ENCODE measurements at places on chromosomes 1 and 21.

DNA sequence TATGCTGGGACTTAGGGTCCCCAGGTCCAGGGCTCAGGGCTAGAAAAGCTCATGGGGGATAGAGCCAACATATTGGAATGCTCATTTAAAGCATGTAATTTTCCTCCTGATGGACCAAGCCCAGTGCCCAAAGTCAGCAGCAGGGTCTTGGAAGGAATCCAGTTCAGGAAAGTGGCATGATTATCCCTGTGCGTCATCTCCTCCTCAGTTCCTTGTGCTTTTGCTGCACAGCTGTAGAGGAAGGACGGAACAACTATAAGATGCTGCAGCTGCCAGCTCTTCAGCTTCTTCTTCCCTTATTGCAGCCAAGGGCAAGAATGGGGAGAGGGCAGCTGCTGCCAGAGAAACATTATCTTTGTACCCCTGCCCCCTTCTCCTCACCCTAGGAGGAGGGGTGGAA lies 58.4 kb downstream of the OVGP1 start:
- no peak for DNase-seq

DNA sequence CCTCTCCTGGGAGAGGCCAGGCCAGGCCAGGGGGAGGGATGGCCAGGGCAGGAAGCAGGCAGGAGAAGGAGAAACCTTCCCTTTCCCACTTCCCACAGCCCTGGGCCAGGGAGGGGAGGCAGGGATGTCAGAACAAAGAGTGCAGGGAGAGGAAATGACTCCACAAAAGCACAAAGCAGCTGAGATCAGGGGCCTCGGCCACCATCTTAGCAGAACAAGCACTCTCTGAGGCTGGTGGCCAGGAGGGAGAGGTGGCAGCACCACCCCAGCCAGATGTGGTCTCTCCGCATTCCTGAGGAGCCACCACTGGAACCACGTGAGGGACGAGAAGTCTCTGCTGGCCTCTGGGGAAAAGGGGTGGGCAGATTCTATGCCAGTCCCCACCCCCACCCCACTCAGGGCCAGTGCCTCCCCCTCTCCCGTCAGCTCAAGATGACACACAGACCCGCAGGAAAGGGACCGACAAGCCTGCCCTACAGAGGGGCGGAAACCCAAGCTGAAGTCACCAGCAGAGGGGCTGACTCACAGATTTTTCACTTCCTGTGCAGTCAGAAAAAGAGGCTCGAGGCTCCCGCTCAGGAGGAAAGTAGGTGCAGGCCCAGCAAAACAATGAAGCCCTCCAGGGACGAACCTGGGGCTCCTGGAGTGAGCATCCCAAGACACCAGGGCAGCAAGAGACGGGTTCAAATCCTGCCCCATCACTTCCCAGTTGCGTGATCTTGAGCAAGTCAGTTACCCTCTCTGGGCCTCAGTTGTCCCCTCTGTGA lies 24.1 kb upstream of the ALDH4A1 start:
- DNase-seq = peak; percentile 95

GRCh38 chr1:65170511-65171142 lies 22.6 kb downstream of the AK4 start:
- peak; percentile 75 for DNase-seq

DNA sequence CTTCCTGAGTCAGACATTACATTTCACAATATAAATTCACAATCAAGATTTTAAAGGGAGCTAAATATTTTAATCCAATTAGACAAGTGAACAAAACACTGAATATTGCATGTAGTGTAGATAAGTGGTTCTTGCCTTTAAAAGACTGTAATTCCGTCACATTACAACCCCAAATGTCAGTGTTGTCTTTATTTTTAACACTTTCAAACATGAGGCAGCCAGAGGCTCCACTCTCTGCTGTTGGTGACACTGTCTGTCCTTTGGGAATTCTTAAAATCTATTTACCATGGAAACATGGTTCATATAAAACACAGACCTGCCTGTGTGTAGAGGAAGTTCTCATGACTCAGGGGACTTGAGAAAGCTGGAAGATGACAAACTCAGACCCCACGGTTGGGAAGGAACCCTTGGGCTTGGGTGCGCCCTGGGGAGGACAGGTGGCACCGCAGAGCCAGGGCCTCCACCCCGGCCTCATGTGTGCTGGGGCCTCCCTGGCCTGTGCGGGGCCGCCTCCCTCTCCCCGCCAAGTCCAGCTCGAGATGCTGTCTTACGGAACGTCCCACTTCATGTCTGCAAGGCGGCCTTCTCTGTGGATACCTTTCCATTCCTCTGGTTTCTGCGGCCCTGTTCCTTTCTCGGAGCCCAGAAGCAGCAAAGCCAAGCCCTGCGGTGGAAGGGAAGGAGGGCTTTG lies 239.0 kb downstream of the SDCCAG8 start:
- DNase-seq = no peak

DNA sequence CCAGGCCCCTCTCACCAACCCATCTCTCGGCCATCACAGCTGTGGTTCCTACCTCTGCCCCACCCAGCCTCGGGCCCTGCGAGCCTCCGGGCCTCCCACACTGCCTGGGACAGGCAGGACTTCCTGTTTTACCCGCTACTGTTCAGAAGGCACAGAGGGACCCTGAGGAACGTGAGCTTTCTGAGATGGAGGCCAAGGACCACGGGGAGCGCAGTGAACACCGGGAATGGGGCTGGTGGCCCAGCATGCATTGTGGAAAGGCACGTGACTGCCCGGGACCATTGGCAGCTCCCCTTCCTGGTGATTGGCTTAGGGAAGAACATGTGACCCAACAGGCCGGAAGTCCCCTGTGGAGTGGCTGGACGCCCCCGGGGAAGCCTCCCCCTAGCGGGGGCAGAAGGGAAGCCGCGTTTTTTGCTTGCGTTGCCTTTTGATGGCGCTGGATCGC lies 7.0 kb downstream of the S100B start:
- no peak for DNase-seq

GRCh38 chr21:31136891-31137290 lies 98.6 kb upstream of the KRTAP19-8 start:
- peak; percentile 80 for DNase-seq

- DNase-seq = peak; percentile 10
These were observed 1788.1 kb downstream of the BRINP3 start for GRCh38 chr1:188689542-188689941.

- peak; percentile 8 for DNase-seq
These were observed 61.3 kb downstream of the PTBP2 start for GRCh38 chr1:96782856-96783255.

DNA sequence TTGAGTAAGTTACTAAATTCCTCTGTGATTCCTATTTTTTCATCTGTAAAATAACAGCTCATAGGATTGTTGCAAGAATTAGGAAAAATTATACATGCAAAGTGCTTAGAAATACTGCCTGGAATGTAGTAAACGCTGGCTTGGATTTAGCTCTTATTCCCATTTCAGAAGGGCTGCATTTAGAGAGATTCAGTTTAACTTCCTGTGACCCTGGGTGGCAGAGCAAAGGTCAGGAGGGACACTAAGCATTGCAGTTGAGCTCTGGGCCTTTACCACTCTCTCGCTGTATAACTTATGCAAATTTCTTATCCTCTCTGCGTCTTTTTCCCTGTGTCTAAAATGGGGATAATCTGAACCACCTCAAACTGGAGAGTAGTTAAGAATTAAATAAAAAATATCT lies 241.0 kb upstream of the POU3F1 start:
- no peak for DNase-seq

DNA sequence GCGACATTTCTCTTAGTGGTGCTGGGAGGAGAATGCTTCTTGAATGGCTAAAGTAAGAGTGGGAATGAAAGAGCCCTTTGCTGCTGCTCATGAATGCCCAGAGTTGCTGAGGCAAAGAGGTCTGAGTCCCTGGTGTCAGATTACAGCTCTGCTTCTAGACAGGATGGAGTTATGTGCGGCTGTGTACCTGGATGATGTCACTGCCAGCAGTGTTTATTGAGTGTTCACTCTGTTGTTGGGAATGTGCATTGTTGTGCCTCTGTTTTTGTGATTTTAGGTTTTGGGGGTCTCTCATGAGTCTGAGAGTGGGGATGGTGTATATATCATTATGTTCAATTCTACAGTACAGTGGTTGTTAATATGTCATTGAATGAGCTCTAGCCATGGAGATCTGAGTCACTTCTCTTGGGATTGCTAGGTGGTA lies 2.7 kb downstream of the CDC14A start:
- DNase-seq = peak; percentile 18

GRCh38 chr1:206672844-206673758 lies 11.6 kb upstream of the MAPKAPK2 start:
- DNase-seq = no peak

DNA sequence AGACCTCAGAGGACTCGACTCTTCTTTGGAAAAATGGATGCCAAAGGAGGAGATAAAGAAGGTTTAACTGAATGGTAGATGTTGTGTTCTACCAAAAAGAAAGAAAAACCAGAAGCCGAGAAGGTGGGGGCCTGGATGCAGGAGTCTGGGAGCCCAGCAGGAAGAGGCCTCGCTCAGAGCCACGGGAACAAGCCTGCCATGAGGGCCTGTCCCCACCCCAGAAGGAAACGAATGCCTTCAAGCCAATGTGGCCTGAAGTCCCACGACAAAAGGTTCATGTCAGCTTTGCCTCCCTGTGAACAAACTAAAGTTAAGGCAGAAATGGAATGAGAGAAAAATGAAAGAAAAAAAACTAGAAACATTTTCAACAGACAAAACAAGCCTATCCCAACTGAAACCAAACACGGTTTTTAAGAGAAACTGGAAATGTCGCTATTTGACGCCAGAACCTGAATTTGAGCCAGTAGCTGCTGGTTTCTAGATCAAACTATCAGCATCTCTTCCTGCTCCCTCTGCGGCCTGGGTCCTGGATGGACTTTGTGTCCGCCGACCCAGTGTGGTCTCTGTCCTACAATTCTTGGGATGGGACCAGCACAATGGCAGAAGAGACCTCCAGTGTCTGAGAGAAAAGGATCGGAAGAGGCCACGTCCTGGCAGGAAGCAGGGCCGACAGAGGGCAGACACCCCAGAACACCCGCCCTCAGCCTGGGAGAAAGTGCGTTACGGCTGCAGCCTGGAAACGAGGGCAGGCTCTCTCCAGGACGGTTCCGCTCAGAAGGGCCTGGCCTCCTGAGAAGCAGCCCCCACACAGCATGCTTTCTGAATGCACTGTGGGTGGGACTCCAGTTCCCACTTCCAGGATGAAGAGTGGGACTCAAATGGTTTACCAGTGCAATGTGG lies 35.2 kb downstream of the SLC45A1 start:
- no peak for DNase-seq

- no peak for DNase-seq
These were observed 8.2 kb downstream of the SLC37A1 start for GRCh38 chr21:42521805-42522204.

GRCh38 chr21:45166931-45167330 lies 92.6 kb downstream of the ADARB1 start:
- no peak for DNase-seq

DNA sequence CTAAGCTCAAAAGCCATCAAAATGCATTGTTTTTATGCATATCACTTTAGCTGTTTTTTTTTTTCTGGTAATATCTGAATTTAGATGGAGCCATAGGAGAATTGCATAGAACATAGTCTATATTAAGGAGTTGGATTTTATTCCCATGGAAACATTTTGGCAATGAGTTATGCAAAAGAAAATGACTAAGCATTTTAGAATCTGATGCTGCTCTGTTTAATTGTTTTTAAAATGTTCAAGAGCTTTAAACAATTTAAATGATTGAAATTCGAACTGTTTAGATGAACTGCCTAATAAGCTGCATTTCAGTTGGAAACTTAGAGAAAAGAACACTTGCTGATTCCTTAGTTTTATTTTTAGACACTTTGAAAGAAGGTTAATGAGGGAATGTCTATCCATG lies 1531.5 kb upstream of the B3GALT2 start:
- peak; percentile 55 for DNase-seq

GRCh38 chr1:164914208-164914607 lies 355.2 kb downstream of the PBX1 start:
- DNase-seq = peak; percentile 38

DNA sequence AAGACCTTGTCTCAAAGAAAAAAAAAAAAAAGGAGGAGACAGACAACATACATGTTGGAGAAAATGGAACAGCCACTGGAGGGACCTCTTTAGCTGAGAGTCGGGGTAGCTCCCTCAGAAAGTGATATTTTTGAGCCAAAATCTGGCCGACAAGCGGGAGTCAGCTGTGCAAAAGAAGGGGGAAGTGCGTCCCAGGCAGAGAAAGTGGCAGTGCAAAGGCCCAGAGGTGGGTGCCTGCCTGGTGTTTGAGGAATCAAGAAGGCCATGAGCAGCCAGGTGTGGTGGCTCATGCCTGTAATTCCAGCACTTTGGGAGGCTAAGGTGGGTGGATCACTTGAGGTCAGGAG lies 6.1 kb upstream of the CROCC start:
- DNase-seq = peak; percentile 43

GRCh38 chr1:75543705-75544104 lies 67.2 kb downstream of the SLC44A5 start:
- DNase-seq = no peak

GRCh38 chr1:227946624-227947385 lies 927 bp downstream of the WNT9A start:
- DNase-seq = peak; percentile 51

- DNase-seq = no peak
These were observed 3.3 kb upstream of the S100A3 start for GRCh38 chr1:153552335-153552734.

GRCh38 chr1:203682473-203683383 lies 56.1 kb downstream of the ATP2B4 start:
- no peak for DNase-seq

DNA sequence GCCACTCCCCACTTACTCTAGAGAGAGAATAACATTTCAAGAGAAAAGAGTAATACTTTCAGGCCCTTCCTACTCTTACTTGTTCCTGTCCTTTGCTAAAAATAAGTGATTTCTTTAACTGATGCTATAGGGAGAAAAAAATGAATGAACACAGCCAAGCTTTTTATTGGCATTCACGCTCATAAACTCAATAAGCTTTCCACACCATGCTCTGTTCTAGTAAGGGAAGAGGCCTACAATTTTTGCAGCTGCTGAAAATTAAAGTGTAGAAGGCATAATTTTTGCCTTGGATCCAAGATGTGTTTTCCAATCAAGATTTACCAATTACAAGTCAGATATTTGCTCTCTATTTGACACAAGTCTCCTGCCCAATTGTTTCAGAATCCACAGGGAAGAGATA lies 188.1 kb upstream of the RGS18 start:
- DNase-seq = no peak

- no peak for DNase-seq
These were observed 955 bp upstream of the UBE2G2 start for GRCh38 chr21:44802396-44803153.

- no peak for DNase-seq
These were observed 114.3 kb downstream of the NPHP4 start for GRCh38 chr1:5877683-5878530.

DNA sequence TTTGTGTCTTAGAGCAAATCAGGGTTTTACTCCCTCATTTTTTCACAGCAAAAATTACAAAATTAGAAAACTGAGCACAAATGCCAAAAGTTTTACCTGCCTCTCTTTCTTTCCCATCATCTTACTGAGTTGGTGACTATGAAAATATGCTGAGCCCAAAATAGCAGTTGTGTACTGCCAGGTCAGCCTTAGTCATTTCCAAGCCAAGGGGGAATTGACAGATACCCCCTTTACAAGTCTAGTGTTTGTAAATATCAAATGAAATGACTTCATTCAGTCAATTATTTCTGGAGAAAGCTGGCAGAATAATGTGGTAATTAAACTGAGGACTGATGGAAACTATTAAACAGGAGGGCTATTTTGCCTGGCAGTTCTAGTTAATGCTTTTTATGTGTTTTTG lies 11.4 kb upstream of the GORAB start:
- DNase-seq = peak; percentile 13
